Pancreas (tissue), 10 donors: ENCODE measurements at places on chromosomes 2 and 18. TPM values are rescaled to one million over a fixed set of nuclear protein-coding genes. Genes with fewer than 3 reads are reported as not detected.

The ATL2 gene
- 20.5 TPM for polyA plus RNA-seq

The LBX2 gene
- polyA plus RNA-seq, result 1.3 TPM

The NAT8 gene
- polyA plus RNA-seq, result 0.09 TPM

- peak overlapping the region; percentile 74 for H3K4me3 ChIP-seq
- no peaks in the 10 kb centered on the region for H3K27me3 ChIP-seq
- peak overlapping the region; percentile 99 for H3K27ac ChIP-seq
- DNase-seq, result no peak
- H3K4me1 ChIP-seq, result peaks cover 31% of the 10 kb centered on the region
These were observed 1.7 kb downstream of the SEPTIN2 start for GRCh38 chr2:241317391-241317790.

DNA sequence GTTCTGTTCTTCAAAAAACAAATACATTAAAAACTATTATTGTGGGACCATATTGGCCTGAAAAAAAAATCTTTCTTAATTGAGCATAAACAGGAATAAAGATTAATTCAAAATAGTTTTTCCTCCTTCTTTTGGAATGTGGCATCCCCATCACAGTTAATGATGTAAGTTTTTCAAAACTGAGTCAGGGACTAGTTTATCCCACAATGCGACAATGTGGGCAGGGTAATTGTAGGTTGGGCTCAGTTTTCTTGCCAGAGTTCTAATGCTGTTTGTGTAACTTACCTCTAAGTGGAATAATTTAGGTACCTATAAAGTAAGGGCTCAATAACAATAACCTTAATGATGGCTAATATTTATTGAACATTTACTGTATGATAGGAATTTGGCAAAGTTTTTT is 82.0 kb downstream of the PMS1 start:
- H3K4me3 ChIP-seq, result no peak overlapping the region
- no peaks in the 10 kb centered on the region for H3K4me1 ChIP-seq
- no peak for DNase-seq
- no peaks in the 10 kb centered on the region for H3K36me3 ChIP-seq

DNA sequence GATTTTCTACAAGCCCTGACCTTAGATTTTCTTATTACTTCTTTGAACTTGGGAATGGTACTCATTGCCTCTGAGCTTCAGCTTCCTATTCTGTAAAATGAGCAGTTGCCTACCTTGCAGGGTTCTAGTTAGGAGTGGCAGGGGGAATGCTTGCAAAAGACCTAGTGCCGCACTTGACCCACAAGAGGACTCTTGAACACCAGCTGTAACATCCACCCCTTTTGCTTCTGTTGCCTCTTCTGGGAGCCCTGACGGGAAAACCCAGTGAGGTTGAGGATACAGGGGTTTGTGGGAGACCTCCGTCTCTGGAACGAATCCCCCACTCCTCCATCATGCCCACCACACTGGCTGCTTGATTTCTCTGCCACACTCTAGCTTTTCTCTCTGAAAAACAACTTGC is 27.1 kb upstream of the LBH start:
- no peaks in the 10 kb centered on the region for H3K36me3 ChIP-seq
- H3K27ac ChIP-seq, result no peak overlapping the region
- no peak for DNase-seq
- H3K4me1 ChIP-seq, result peaks cover 6% of the 10 kb centered on the region

DNA sequence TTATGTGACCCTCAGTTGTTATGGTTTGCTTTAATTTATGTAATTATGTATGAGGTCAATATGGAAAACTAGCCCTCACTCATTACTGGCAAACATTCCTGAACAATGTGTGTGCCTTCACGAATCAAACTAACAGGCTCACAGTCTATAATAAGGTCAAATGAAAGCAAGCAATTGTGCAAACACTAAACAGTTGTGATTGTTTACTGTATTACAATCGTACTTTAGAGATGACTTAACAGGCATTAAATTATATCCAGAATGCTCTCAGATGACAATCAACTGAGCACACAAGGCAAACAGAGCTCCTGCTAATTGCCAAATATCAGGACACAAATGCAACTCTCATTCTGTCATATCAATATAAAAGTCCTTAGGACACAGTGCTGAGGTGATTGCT is 29.5 kb downstream of the COL5A2 start:
- no peaks in the 10 kb centered on the region for H3K27me3 ChIP-seq
- no peaks in the 10 kb centered on the region for H3K36me3 ChIP-seq
- H3K4me3 ChIP-seq, result no peak overlapping the region
- DNase-seq, result no peak
- no peaks in the 10 kb centered on the region for H3K4me1 ChIP-seq
- H3K27ac ChIP-seq, result no peak overlapping the region

DNA sequence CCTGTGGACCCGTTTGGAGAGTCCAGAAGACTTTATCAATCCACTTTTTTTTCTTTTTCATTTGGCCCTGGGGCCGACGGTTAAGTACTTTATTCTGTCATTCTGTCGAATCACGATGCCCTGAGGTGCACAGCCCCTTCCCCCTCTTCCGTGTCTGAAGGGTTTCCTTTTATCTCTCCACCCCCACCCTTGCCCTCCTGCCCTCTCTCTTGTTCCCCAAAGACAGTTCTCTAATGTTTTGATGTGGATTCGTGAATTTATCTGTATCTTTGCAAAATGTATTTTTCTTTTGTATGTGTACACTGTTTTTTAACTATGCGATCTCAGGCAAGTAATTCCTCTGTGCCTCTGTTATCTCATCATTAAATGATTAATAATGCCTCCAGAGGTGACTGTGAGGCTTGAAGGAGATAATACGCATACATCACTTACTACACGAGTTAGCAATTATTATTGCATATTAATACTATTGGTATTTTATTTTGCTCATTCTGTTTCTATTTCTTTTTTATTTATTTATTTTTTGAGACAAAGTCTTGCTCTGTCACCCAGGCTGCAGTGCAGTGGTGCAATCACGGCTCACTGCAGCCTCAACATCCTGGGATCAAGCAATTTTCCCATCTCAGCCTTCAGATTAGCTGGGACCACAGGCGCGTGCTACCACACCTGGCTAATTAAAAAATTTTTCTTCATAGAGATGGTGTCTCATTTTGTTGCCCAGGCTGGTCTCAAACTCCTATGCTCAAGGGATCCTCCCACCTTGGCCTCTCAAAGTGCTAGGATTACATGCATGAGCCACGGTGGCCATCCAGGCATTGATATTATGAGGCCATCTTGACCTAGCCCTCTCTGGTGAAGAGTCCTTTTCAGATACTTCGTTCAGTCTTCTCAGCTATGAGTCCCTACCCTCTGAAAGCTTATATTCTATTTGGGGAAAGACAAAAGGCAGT is 1.4 kb upstream of the CASP8 start:
- peak overlapping the region; percentile 94 for H3K27ac ChIP-seq
- no peaks in the 10 kb centered on the region for H3K36me3 ChIP-seq
- no peaks in the 10 kb centered on the region for H3K27me3 ChIP-seq
- peaks cover 4% of the 10 kb centered on the region for H3K4me1 ChIP-seq
- DNase-seq, result no peak

DNA sequence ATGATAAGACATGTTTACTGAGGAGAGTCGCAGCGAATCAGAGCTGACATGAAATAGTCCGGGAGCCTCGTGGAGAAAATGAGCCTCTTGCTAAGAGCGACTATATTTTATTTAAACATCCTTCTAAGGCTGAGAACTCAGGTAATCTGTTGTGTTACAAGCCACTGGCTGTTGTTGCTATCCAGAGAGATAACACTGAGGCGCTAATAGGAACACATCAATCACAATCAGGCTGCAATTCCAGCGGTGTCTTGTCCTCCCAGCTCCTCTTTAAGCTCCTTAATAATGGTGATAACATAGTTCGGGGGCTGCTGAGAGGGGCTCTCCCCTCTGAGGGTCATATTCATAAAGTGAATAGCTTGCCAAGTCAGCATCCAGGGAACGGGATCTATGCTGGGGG is 95.1 kb downstream of the INSIG2 start:
- H3K36me3 ChIP-seq, result no peaks in the 10 kb centered on the region
- no peak for DNase-seq
- no peaks in the 10 kb centered on the region for H3K4me1 ChIP-seq
- H3K27me3 ChIP-seq, result no peaks in the 10 kb centered on the region
- H3K4me3 ChIP-seq, result no peak overlapping the region
